ENCODE measurements at places on chromosomes 1 and 21. TPM values are rescaled to one million over a fixed set of nuclear protein-coding genes. Genes with fewer than 3 reads are reported as not detected.

SPSB1 gene
- total RNA-seq: 15.5 TPM

AMY1A gene
- not detected for total RNA-seq

NHLH1 gene
- 0.08 TPM for total RNA-seq

GRCh38 chr1:59768792-59769735, 45.7 kb upstream of the HOOK1 start:
- peak; percentile 93 for ATAC-seq

- ATAC-seq: no peak
These were observed 166.6 kb downstream of the DSCAM start for GRCh38 chr21:40680311-40680710.

GRCh38 chr1:57887964-57888491, 464.2 kb upstream of the DAB1 start:
- ATAC-seq: no peak
